ENCODE measurements at places on chromosomes 2 and 18.

GRCh38 chr2:129253461-129253812, 726.0 kb upstream of the RAB6C start:
- DNase-seq: no peak

GRCh38 chr2:74379851-74380789, at the start of gene DCTN1:
Gene DCTN1 (minus strand): TSS chr2:74380311. CDS start chr2:74380037, 274 bp downstream.
- no peak for DNase-seq

GRCh38 chr2:37600735-37601134, 70.7 kb downstream of the CDC42EP3 start:
- DNase-seq: no peak

GRCh38 chr2:215727507-215728503, 285.5 kb downstream of the MREG start:
- no peak for DNase-seq

- DNase-seq: no peak
Observed at GRCh38 chr2:234731236-234731635, 220.6 kb upstream of the SH3BP4 start.

GRCh38 chr2:46097714-46098480, 199.3 kb upstream of the EPAS1 start:
- no peak for DNase-seq
